ENCODE measurements at places on chromosomes 13 and 19.

DNA sequence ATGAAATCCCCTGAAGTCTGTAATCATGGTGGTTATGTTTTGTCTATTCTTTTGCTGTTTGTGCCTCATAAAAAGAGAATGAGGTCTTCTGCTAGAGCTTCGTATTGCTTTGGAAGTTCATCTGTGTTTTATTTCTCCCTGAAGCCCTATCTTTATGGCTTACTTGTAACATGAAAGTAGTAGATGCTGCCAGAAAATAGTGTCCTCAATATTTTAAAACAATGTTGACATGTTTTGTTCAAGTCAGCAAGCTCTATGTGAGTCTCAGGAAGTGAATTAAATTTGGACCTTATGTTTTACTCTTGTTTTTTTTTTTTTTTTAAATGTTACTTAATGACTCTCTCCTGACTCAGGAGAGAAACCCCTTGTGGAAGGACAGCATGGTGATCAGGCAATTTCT, 130.5 kb downstream of the B3GLCT start:
- DNase-seq, result no peak

DNA sequence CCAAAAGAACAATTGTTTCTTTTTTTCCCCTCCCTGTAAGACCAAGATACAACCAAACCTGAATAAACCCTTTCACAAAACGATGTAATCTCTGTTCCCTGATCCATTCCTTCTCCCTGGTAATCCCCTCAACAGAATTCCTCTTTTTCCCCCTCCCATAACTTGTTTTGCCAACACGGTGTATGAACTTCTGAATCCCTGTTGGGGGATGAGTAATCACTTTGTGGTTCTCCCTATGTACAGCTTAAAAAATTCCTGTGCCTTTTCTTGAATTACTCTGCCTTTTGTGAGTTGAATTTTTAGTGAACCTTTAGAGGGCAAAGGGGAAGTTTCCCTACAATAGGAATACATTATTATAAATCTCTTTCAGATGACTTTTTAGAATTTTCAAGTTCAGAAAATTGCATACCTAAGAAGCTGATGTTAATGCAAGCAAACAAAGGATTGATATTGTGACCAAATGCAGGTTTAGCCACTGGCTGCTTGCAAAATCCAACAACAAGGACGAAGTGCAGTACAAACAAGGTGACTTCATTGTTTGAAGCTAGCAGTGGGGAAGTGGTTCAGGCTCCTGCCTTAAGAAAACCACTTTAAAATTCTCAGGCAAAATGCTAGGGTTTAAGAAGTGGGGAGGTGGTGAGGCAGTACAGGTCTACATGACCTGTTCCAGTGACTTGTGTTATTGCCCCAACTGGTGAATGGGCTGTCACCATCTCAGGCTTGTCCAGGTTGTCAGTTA, 15.0 kb upstream of the EPSTI1 start:
- no peak for DNase-seq

DNA sequence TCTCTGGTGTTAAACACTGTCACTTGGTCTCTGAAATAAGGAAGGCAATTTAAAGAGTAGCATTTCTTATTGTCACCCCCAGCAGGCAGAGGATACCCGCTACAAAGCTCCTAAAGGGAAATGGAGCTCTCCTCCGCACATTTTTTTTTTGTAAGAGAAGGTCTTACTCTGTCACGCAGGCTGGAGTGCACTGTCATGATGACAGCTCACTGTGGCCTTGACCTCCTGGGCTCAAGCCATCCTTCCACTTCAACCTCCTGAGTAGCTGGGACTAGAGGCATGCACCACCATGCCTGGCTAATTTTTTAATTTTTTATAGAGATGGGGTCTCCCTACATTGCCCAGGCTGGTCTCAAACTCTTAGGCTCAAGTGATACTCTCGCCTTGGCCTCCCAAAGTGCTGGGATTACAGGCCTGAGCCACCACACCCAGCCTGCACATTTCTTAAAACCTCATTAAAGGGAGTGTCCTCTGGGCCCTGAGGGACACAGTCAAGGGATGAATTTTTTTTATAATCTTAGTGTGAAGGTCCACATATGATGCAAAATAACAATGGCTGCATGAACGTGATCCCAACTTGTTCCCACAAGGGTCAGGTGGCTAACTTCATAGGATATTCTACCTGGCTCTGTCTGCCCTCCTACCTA, 32.1 kb downstream of the SLC25A30 start:
- DNase-seq, result no peak

- peak; percentile 69 for DNase-seq
Observed at GRCh38 chr19:49808711-49809159, 4.4 kb downstream of the FUZ start.

DNA sequence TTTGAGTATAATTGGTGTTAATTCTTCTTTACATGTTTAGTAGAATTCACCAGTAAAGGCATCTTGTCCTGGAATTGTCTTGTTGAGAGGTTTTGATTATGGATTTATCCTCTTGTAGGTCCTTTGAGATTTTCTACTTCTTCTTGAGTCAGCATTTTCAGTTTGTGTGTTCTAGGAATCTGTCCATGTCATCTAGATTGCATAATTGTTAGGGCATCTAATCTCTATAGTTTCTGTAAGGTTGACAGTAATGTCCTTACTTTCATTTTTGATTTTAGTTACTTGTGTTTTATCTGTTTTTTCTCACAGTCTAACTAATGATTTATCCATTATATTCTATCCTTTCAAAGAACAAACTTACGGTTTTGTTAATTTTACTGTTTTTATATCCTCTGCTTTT, 492.0 kb downstream of the FGF9 start:
- DNase-seq, result no peak

GRCh38 chr19:31338069-31338776, 11.0 kb downstream of the TSHZ3 start:
- DNase-seq, result no peak

DNA sequence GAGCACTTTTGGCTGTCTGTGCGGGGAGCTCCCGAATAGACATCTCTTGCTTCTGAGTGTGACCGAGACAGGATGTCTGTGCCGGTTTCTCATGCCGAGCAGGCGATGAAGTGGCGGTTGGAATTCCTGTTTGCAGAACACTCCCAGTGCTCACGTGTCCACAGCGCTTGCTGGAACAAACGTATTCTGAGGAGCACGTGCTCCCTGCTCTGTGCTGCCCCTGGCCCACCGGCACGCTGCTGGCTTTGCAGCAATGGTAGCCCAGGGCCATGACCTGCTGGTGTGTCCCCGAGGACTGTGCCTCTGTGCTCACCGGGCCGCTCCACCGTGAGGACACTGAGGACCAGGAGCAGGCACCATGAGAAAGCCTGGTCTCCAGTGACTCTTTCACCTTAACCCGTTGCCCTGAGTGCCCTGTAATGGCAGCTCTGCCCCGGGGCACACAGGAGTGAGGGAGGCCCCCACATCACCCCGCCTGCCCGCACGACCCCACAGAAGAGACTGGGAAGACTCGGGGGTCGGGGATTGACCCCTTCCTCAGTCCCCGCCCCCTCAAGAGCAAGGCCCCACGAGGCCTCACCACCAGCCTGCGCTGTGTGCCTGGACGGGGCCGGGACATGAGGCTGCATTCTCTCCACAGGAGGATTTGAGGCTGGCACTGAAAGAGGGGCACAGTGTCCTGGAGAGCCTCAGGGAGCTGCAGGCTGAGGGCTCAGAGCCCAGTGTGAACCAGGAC, 40.0 kb upstream of the F7 start:
- no peak for DNase-seq

GRCh38 chr19:45231891-45232290, 13.3 kb downstream of the EXOC3L2 start:
- DNase-seq, result no peak

DNA sequence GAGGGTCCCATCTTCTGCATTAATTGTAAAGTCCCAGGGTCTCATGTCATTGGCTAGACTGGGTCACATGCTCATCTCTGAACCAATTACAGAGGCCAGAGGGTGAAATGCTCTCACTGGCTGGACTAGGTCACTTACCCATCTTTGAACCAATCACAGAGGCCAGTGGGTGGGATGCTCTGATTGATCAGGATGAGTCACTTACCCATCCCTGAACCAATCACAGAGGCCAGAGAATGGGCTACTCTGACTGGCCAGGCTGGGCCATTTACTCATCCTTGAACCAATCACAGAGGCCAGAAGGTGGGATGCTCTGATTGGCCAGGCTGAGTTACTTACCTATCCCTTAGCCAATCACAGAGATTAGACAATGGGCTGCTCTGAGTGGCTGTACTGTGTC, 5.3 kb downstream of the MISP start:
- no peak for DNase-seq

DNA sequence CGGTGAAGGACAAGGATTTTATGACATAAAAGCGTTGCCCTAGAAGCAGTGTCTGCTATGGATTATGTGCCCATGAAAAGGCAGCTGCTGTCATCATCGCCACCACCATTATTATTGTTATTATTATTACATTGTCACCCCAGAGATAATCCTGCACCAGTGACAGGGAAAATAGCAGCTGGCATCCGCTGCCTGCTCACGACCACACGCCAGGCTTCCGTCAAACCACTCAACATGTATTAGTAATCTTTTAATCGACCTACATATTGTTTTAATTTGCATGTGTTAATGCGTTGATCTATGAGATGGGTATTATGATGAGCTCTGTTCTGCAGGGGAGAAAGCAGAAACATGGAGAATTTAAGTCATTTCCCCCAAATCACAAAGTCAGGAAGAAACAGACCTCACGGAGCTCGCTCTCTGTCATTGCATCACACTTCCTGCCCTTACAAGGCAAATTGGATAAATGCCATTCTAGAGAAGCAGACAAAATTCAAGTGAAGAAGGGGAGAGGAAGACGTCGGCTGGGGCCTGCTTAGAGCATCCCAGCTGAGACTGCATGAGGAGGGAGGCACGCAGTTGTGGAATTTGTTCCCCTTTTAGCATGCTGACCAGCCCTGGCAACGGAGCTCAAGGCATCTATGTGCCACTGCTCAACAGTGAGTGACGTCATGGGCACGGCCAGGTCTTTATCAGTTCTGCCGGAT, at the start of gene FFAR3:
Gene FFAR3 (plus strand): TSS at position 594 of the 707 bp plus-strand sequence. CDS start 431 bp downstream, outside the sequence.
- no peak for DNase-seq

- DNase-seq, result no peak
Observed at GRCh38 chr19:57452307-57452706, 4.6 kb downstream of the VN1R1 start.

DNA sequence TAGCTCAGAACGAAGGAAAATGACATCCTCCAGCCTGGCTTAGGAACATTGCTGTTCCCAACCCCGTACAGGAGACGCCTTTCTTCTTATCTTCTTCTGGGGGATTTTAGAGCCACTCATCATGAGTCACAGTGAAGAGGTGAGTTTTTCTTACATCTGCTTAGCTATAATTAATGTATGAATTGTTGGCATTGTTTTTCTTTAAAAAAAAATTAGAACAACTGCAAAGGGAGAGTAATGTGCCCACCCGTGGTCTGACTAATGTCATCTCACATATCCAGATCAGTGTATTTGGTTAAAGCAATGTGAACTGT, 310.6 kb upstream of the TSHZ3 start:
- no peak for DNase-seq

- DNase-seq, result no peak
Observed at GRCh38 chr13:98997738-98998641, 20.1 kb upstream of the DOCK9 start.

- DNase-seq, result no peak
Observed at GRCh38 chr13:88701551-88701950, 1030.4 kb downstream of the SLITRK5 start.

- no peak for DNase-seq
Observed at GRCh38 chr13:23433171-23434153, at the start of gene SACS. TSS of gene SACS (minus strand) at chr13:23433702. CDS start at chr13:23411239, 22,463 bp downstream.

DNA sequence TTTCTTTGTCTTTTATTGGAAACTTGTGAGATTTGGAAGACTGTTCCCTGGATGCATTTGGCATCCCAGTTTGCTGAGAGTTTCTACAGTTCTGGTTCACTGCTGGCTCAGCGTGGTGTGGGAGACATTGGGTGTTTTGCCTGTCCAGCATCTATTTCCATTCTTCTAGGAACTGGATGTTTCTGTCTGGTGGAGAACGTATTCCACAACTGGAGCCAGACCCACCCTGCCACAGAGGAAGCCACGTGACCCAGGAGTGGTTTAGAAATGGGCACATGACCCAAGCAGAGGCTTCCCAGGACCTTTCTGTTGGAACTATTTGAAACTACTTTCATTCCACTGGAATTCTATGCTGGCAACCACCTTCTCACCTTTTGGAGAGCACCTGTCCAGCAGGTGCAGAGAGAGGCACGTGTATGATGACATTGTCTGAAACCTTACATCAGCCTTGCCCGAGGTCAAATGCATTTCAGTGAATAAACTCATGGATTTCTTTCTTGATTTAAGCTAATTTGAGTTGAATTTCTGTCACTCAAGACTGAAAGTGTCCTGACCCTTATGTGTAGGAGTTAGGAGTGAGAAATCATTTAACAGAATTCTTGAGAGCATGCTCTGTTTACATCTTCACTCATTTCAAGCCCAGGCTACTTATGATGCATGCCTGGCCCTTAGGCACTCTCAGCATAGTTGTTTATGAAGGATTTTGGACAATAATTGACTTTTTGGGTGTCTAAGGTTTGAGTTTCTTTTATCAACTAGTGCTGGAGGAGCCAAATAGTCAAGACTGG, 121.8 kb downstream of the AKAP11 start:
- no peak for DNase-seq

- DNase-seq, result no peak
Observed at GRCh38 chr13:31105020-31105795, 56.5 kb downstream of the HSPH1 start.

DNA sequence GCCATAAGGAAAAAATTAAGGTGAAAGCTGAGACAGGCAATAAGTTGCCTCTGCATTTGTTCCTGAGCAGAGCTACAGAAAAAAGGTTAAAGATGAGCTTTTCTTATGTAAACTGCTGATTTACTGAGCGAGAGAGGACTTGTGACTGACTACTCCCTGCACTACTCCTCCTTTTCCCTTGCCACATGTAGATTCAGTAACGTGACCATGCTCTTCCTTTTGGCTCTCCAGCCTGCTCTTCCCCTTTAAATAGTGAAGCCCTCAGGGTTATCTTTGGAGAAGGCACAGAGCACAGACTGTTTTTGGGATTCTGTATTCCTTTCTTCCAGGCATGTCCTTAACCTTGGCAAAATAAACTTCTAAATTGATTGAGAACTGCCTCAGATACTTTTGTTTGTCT, 630.2 kb downstream of the UQCRFS1 start:
- no peak for DNase-seq

DNA sequence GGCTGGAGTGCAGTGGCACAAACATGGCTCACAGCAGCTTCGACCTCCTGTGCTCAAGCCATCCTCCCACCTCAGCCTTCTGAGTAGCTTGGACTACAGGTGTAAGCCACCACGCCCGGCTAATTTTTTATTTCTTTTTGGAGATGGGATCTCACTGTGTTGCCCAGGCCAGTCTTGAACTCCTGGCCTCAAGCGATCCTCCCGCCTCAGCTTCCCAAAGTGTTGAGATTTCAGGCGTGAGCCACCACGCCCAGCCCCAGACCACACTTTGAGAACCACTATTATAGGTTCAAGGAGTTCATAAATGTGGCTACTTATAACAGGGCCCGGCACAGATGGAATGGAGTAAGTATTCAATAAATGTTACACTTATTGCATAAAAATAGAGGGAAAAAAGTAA, 3.3 kb upstream of the SCN1B start:
- no peak for DNase-seq

DNA sequence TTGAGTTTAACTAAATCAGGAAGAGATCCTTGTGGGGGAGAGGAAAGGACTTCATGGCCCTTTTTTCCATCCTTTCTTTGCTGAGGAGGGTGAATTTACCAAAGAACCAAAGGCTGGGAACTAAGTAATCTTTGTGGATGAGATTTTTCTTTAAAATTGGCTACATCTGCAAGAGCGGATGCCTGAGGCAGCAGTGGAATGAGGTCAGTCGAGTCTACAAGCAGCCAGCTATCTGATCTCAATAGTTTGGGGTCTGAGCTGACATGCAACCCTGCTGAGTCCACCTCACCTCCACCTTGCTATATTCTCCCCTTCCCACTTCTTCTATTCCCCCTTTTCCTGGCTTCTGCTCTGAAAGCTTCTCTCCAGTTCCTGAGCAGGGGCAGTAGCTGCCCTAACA, 3.6 kb upstream of the DNAJC15 start:
- DNase-seq, result no peak
